ENCODE measurements at places on chromosomes 7 and 10.

GRCh38 chr7:91292506-91292905, 28.3 kb downstream of the FZD1 start:
- no peak for DNase-seq

- no peak for DNase-seq
These were observed 676 bp upstream of the HTR7 start for GRCh38 chr10:90858461-90858968.

GRCh38 chr7:84194484-84195271, at the start of gene SEMA3A:
Gene SEMA3A (minus strand): TSS chr7:84194789. CDS start chr7:84194586, 203 bp downstream.
- peak; percentile 83 for DNase-seq

DNA sequence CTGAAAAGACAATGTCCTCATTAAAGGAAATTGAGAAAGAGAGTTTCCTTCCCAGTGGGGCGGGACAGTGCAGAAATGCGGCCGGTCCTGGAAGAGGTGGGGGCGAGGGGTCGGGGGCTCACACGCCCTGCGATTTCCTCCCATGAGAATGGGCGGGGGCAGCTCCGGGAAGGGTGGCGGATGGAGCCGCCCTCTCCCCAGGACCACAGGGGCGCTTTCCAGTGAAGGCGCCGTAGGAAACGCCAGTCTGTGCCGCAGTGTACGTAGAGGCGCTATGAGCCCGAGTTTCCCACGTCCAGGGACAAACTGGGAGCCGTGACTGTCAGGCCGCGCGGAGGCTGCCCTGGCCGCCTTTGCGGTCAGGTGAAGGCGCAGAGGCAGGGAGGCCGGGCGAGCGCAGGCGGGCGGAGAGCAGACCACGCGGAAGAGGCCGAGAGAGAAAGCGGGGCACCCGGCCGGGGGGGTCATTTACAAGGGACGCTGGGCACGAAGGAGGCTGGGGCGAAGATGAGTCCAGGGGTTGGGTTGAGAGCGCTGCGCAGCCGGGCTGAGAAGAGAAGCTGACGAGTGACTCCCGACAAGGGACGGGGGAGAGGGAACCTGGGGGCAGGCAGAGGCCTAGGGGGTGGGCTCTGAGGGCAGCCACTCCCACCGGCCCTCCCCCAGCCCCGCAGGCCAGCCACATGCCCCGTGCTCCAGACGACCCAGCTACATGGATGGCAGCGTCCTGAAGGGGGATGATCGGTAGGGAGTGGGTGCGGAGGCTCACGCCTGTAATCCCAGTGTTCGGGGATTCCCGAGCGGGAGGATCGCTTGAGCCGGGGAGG, 45.0 kb downstream of the ALOX5 start:
- DNase-seq, result peak; percentile 49

DNA sequence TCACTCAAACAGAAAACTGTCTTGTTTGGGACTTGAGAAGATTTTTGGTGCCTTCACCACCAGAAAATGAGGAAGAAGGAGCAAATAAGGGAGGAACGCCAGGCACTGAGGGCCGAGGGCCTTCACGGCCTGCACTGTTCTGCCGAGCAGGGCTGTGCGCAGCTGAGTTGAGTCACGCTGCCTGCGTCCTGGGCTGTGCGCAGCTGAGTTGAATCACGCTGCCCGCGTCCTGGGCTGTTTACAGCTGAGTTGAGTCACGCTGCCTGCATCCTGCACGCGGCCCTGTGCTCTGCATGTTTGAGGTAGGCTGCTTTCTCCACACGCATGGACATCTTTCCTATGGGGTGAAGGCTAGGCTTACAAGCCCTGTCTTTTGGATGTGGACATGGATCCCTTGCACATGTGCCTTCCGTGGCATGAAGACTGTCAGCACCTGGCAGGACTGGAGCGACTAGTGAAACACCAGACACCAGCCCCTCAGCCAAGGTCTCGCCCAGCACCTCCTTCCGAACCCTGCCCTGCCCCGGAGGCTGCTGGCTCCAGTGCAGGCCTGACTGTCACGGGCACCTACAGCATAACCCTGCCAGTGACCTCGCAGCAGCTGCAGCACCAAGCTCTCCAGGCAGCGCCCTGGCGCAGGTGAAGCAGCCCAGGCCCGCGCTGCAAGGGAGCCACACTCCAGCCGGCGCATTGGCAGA, 96.7 kb downstream of the HTR5A start:
- DNase-seq, result peak; percentile 92

- DNase-seq, result no peak
These were observed 30.9 kb downstream of the DNA2 start for GRCh38 chr10:68440898-68441297.

GRCh38 chr7:131331806-131332205, 4.1 kb downstream of the MKLN1 start:
- DNase-seq, result no peak

- no peak for DNase-seq
These were observed 90.0 kb upstream of the ADRB1 start for GRCh38 chr10:113953505-113954272.

DNA sequence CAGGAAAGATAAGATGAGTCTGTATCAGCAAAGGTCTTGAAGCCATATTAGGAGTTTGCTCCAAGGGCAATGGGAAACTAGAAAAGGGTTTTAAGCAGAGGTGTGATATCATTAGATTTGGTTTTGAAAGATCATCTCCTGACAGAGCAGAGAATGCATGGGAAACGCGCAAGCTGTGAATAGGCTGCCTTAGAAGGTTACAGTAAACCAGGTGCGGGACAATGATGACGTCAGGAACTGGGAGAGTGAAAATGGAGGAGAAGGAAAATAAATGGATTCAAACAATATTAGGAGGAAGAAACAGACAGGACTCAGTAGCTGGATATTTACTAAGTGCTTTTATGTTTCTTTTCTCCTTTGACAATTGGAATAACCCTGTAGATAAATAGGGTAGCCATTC, 50.6 kb downstream of the CACNB2 start:
- DNase-seq, result no peak

DNA sequence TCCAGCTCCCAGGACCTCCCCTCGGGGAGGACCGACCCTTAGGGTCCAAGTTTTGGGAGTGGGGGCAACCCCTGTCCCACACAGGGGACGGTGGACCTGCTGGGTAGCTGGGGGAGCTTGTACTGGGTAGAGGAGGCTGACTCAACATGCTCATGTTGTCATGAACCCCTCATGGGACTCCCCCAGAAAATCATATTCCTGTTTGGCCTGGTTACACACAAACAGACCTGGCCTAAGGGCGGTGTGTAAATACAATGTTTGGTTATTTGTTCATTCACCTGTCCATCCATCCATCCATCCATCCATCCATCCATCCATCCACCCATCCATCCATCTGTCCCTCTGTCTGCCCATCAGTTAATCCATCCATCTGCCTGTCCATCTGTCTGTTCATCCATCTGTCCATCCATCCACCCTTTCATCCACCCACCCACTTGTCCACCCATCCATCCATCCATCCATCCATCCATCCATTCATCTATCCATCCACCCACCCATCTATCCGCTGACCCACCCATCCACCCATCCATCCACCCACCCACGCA, 92.9 kb downstream of the DNAJB6 start:
- DNase-seq, result no peak

- DNase-seq, result peak; percentile 71
These were observed 165.9 kb upstream of the PODXL start for GRCh38 chr7:131722371-131722770.

- DNase-seq, result no peak
These were observed 162.1 kb upstream of the SHH start for GRCh38 chr7:155974186-155974897.

DNA sequence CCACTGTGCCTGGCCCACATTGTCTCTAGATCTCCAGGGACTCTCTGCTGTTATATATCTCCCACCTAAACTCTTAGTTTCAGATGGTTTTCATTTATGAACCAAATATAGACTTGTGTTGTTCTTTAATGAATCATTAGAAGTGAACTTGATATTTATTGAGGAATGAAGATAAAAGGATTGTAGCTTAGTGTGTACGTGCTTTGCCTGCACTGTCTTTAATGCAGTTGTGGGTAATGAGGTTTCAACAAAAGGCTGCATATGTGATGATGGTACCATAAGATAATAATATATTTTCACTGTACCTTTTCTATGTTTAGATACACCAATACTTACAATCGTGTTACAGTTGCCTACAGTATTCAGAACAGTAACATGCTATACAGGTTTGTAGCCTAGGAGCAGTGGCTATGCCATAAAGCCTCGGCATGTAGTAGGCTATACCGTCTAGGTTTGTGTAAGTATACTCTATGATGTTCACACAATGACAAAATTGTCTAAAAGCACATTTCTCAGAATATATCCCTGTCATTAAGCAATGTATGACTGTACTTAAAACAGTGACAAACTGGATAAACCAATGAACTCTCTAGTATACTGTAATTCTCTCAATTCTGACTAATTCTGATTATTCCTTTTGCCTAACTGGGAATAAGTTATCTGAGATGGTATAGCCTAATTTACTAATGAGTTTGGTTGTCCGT, 25.2 kb downstream of the VCL start:
- DNase-seq, result peak; percentile 50

DNA sequence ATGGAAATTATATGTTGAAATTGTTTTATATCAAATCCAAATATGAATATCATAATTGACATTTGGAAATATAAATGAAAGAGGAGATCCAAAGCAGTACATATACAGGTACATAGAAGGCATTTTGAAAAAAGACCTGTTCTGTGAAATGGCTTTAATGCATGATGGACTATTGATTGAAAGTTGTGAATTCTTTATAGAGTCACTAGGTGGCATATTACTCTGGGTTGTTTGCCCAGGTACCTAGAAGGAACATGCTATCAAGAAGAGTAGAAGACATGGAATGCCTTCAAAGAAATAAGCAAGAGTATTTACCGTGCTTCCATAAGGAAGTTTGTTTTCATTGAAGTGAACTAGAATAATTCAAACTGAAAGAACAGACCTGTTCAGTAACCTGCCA, 160.0 kb upstream of the ANK3 start:
- DNase-seq, result no peak

DNA sequence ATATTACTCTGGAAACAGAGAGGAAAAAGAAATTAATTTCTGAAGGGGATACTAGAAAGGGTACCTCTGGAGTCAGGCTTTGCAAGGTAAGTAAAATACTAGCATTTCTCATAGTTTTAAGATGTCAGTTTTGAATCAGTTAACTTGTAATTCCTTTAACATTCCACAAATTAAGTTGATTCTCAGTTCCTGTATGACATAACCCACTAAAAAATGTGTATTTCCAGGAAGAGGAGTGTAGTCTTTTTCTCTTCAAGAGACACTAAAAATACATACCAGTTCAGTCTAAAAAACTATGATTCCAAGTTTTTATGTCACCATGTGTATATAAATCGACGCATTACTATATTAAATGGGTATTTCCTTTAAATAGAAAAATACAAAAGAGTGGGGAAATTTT, 113.2 kb downstream of the CDK6 start:
- DNase-seq, result peak; percentile 83

DNA sequence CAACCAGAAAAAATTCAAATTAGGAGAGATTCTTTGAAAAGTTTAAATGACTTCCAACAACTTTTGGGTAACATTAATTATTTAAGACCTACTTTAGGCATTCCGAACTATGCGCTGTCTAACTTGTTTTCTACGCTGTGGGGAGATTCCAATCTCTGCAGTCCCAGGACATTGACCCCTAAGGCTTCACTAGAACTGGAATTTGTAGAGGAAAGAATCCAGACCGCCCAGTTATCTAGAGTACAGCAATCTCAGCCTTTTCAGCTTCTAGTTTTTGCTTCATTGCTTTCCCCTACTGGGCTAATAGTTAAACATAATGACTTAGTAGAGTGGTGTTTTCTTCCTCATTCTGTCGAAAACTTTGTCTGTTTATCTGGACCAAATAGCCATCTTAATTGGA, 14.9 kb upstream of the DDC start:
- DNase-seq, result no peak

- no peak for DNase-seq
These were observed 137.4 kb upstream of the KCNMA1 start for GRCh38 chr10:77774940-77775391.

DNA sequence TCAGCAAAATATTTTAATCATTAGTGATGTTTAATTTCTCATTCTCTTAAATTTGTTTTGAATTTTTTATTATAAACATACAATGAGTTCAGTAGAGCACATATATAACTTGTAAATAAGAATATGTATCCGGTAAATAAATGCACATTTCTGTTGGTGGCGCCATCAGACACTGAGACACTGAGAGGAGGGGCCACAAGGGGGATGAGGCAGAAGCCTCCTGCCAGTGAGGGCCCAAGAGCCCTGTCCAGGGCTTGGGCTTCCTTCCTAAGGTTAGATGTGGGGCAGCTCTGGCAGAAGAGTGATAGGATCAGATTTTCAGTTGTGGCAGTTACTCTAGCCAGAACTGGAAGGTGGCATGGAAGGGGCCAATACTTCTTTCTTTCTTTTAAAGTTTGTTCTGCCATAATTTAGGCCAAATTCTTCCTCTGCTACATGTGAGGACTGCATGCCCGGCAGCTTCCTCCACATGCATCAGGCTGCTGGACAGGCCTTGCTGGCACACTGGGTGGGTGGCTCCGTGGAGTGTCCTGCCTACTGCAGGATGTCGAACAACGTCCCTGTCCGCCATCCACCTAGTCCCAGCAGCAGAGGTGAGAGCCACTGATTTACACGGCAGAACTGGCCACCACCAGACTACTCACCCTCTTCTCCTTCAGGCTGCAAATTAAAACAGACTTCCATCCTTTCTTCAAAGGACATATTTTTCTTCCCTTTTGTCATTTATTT, 13.2 kb downstream of the PTPRN2 start:
- DNase-seq, result no peak

DNA sequence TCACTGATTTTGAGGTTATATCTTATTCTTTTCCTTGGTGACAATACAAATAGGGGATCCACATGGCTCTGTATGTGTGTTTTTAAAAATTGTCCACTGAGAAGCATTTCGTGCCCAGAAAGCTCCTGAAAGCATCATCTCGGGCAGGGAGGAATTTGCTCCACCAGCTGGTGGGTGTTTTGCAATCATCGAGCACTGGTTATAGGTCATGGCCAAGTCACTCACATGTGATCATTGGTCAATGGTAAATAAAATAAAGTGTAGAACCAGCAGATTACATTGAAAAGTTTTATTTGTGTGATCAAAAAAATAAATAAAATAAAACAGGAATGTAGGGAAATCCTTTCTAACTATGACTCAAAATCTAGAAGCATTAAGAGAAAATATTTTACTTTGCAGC, 23.0 kb upstream of the SNX13 start:
- DNase-seq, result no peak

Data from fibroblast of skin of right biceps (primary cell).